ENCODE measurements at places on chromosomes 1 and 21.

DNA sequence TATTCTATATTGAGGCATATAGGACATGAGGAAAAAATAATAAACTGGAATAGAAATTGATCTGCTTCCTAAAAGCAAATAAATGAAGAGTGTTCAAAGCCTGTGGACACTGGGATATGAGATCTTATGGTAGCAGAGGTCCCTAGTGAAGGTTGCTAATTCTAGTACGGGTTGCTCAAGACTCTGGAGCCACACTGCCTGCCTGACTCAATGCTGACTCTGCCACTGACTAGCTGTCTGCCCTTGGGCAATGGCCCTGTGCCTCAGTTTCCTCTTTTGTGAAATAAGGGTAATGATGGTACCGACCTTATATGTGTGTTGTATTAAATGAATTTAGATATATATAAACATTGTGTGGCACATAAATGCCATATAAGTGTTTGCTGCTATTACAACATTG, 59.0 kb upstream of the C1orf53 start:
- no peak for DNase-seq

DNA sequence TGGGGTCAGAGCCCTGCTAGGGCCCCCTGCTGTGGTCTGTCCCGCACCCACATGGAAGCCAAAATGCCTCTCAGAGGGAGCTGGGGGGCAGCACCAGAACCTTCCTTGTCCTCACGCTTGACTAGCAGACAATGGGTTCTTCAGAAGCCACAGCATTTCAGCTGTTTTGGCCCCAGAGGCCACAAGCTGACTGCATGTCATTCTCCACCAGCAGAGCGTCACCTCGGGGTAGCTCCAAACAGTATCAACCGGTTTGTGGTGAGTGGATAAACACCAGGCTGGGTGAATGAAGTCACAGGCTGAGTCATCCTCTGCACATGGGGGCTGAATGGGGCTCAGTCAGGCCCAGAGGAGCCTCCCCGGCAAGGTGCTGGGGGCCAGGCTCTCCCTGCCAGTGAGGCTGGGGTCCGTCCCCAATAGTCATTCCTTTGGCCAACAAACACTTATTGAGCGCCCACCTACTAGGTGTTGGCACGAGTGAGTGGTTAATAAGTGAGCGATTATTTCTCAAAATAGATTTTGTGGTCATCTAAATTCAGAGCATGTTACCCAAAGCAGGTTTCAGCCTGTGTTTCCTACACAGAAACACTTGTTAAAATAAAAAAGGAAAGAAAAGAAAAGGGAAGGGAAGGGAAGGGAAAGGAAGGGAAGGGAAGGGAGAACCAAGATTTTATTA, 9.1 kb downstream of the OLIG1 start:
- DNase-seq = no peak

DNA sequence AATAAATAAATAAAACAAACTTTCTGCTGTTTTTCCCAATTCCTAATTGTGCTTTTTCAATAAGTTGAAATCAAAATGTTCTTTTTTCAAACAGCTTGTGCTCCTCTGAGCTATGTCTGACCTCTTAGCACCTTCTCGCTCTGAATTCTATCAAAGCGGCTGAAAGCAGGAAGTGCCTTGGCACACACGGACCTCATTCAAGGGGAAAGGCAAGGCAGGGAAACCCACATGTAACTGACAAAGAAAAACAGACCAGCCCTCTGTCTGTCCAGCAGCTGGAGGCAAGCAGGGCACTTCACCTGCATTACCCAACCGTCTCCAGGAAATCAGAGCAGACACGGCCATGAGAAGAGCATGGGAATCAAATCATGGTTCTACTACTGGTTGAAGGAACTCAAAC, 56.7 kb downstream of the PLPP3 start:
- no peak for DNase-seq

DNA sequence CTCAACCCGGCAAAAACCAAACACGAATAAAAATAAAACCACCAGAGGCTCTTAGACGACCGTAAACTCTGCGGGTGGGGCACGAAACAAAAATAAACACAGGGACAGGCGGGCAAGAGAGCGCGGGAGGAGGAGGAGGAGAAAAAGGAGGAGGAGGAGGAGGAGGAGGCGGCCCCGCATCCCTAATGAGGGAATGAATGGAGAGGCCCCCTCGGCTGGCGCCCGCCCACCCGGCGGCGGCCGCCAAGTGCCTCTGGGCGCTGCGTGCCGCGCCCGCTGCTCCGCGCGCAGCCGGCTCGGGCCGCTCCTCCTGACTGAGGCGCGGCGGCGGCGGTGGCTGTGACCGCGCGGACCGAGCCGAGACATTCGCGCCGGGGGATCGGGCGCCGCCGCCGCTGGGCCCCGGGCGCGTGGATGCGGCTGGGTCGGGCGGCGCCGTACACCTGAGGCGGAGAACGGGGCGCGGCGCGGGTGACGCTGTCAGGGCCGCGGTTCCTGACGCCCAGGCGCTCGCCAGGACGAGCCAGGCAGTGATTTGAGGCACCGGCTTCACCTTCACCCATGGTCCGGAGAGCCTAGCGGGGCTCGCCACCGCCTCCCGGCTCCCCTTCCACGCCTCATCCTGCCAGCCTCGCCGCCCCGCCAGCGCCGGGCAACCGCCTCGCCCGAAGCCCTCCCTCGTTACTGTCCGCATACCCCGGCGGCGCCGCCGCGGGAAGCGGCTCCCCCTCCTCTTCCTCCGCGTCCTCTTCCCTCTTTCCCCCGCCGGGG, at the start of gene MARK1:
Gene MARK1 (plus strand): TSS at position 229 of the 771 bp plus-strand sequence. CDS start 687 bp downstream, outside the sequence.
- no peak for DNase-seq

DNA sequence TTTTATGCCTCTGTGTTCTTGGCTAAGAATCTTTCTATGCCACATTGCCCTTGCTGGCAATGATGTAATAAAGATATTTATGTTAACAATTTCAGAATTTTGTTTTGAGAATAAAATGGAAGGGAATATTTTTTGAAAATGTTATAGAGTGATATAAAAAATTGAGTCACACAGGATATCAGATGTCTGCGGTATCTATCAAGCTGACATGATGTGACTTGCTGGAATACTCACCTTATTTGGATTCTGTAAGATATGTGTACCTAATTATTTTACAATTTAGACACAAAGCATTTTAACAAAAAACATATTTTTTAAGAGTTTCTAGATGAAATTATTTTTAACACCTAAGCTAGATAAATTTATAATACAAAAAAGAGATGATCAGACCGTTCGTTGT, 660.0 kb upstream of the B3GALT2 start:
- DNase-seq = no peak

- DNase-seq = no peak
Observed at GRCh38 chr1:43537423-43538142, 6.9 kb downstream of the PTPRF start.

DNA sequence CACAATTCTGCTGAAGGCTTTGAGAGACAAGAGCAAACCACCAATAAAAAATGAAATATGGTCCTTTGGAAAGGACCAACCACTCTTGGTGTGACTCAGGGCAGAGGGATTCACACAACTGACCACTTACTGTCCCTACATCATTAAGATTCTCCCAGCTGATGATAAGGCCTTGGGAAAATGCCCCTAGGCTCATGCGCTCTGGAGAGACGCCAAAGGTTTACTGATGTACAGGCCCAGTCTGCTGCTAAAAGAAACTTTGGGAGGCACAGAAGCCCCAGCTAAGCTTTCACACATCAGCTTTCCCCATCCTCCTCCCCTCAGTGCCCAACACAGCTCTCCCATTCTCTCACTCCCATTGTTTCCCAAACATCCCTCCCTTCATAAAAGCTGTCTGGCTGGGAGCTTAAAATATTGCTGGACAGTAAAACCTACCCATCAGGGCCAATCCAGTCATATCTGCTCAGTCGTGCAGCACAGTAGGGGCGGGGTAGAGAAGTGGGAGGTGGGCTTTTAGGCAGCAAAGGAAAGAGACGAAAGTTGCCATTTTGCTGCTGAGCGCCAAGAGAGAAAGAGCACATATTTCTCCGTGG, at the start of gene GJA8:
Gene GJA8 (plus strand): TSS at position 543 of the 593 bp plus-strand sequence. CDS start 5,161 bp downstream, outside the sequence.
- DNase-seq = no peak

DNA sequence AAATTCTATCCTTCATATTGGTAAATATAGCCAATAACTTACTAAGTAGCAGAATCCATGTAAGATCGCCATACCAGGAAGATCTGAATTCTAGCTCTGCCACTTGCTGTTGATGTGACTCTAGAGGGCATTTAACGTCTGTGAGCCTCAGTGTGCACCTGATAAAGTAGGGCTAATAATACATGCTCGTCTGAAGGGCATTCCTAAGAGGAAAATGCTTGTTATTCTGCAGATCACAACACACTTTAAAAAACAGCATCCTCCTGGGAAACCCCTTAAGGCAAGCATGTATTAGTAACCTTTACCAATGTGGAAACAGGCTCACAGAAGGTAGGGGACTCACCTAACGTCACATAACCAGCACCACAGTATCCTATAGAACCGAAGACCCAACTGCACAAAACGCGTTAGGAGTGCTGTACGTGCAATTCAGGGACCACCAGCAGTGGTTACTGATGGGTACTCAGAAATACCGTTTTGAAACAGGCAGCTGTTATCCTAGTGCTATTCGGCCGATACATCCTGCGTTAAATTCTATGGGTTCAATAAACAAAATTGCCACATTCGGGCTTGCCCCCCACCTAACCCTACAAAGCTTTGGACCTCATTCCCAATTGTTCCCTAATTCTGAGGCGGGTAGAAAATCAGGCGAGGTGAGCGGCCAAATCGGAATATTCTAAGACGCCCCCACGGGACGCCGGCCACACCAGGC, 758 bp downstream of the DEPDC1 start:
- DNase-seq = no peak

GRCh38 chr1:18557621-18558465, 72.8 kb upstream of the PAX7 start:
- no peak for DNase-seq

GRCh38 chr1:71638081-71638766, 557.4 kb upstream of the ZRANB2 start:
- DNase-seq = no peak

DNA sequence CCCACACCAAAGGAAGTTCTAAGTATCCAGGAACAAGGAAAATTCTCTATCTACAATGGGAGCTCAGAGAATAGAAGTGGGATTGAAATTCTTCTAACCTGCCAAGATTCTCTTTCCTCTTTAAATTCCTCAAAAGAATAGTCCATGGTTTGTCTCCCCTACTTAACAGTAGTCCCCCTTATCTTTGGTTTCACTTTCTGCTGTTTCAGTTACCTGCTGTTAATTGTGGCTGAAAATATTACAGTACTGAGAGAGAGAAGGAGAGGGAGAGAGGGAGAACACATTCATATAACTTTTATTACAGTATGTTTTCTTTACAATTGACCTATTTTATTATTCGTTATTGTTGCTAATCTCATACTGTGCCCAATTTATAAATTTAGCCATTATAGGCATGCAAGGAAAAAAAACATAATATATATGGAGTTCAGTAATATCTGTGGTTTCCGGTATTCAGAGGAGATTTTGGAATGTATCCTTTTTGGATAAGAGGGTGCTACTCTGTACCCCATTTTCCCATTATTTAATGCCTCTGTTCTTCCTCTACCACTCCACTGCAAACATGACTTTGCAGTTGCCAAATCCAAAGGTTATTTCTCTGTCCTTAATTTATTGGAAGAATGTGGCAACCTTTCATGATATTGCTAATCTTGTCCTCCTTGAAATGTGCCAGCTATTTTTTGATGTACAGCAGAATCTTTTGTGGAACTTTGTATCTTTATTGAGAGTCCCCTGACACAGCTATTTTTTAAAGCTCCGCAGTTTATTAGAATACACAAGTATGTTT, 68.0 kb downstream of the USP25 start:
- no peak for DNase-seq

GRCh38 chr1:170789063-170789462, 125.1 kb downstream of the PRRX1 start:
- DNase-seq = no peak

DNA sequence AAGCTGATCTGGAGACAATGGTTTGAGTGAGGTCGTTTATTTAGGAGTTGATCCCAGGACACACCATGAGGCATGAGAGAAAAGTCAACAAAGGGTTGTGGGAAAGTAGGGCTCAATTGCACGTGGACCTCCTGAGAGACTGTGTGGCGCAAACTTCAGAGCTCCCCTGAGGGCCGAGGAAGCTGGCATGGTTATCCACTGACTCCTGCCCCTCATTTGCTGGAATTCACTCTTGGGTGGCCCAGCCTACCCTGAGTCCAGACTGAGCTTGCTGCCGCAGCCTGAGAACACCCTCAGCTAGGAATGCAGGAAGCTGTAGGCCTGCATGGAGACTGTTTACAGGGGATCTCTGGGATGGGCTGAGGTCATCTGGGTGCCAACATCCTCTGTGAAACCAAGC, 301.0 kb downstream of the RWDD3 start:
- no peak for DNase-seq

DNA sequence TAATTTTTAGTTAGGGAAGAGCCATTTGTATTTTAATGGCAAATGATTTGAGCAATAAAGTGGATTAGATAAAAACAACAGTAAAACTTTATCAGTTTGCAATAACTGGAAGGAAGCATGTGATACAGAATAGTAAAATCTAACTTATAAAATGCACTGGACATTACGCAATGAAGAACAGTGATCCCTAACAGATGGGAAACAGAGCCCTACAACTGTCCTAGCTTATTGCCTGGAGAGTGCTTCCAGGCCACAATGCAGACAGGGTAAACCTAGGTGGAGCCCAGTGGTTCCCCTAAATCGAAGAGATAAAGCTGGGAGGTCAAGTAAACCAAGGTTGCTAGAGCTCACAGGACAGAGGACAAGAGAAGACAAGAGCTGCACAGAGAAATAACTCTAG, 7.0 kb downstream of the OMA1 start:
- no peak for DNase-seq
